Fibroblast of skin of abdomen (primary cell): ENCODE measurements at places on chromosomes 6 and 20.
A peak's percentile ranks its signal among the peaks of the same experiment; 100 is the strongest.

- DNase-seq: peak; percentile 12
These were observed 41.2 kb downstream of the BTBD3 start for GRCh38 chr20:11958855-11959254.

- peak; percentile 71 for DNase-seq
These were observed 38.0 kb upstream of the HIVEP1 start for GRCh38 chr6:11974089-11974488.

GRCh38 chr6:112227411-112227810, 27.0 kb downstream of the LAMA4 start:
- DNase-seq: no peak

GRCh38 chr20:46571418-46571817, 21.0 kb upstream of the OCSTAMP start:
- DNase-seq: no peak

DNA sequence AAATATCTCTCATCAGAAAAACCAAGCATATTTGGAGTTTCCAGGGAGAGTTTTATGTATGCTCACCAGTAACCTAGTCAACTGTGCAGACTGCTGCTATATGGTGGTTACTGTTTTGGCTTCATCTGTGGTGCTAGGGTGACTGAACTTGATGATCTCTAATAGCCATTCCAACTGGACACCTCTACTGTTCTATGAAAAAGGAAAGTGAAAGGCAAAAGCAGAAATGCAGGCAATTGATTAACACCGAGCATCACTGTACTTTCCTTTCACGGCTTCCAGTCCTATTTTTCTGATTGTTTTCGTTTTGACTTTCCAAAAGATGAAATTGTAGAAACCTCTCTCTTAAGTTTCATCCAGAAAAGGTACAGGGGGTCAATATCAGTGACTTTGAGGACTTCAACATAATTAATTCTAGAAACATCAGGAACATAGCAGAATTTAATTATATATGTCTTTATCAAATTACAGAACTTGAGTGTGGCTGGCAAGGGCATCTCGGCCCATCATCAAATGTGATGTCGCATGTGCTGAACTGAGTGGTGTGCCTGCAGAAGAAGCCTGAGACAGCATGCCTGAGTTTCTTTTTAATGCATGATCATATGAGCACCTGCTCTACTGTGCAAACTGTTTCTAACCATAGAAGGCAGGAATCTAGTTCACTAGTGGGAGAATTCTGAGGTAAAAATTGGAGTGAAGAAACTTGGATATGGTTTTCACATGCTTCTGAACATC, 464.3 kb upstream of the FLRT3 start:
- DNase-seq: no peak

DNA sequence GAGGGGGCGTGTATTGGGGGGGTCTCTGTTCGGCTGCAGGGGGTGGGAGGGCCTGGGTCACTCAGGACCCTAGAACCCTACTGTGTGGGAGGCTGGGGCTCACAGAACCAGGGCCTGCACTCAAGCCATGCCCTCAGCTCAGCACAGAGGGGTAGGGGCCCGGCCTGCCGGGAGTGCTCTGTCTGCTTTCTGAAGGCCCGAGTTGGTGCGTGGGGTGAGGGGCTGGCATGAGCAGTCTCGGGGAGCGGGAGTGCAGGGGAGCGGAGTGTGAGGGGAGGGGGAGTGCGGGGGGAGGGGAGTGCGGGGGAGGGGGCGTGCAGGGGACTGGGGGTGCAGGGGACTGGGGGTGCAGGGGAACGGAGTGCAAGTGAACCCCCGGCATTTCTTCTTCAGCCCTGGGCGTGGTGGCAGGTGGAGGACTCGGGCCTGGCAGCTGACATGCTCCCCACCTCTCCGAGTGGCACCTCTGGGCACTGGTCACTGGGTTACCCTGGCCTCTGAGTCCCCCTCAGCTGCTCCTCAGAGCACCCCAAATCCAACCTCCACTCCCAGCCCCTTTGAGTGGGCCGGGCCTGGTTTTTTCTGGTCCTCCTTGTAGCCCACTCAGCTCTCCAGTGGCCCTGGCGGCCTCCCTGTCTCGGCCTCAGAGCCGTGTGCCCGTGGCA, 1.0 kb downstream of the COL20A1 start:
- no peak for DNase-seq

DNA sequence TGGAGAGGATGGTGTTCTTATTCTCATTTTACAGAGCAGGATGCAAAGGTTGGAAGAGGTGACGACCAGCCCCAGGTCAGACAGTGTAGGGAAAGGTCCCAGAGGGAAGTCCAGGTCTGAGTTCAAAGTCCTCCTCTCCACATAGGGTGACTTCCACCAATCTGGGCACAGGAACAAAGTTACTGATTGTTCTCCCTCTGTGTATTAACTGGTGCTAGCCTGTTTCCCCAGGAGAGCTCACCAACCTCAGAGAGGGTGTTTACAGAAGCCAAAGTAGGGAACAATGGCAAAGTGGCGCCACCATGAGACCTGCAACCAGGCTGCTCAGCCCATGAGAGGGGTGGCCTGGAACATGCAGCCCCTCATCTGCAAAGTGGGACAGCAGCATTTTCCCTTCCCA, 16.8 kb upstream of the SIRPB1 start:
- no peak for DNase-seq

- DNase-seq: no peak
These were observed 4.0 kb upstream of the CST1 start for GRCh38 chr20:23754731-23755130.

DNA sequence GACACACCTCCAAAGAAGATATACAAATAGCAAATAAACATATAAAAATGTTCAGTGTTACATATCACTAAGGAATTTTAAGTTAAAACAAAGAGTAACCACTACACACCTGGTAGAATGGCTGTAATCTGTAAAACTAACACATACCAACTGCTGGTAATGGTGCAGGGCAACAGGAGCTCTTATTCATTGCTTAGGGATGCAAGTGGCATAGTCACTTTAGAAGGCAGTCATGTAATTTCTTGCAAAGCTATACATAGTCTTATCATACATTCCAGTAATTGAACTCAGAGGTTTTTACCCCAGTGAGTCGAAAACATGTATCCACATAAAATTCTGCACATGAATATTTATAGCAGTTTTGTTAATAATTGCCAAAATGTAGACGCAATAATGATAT, 906.8 kb upstream of the CITED2 start:
- peak; percentile 22 for DNase-seq

DNA sequence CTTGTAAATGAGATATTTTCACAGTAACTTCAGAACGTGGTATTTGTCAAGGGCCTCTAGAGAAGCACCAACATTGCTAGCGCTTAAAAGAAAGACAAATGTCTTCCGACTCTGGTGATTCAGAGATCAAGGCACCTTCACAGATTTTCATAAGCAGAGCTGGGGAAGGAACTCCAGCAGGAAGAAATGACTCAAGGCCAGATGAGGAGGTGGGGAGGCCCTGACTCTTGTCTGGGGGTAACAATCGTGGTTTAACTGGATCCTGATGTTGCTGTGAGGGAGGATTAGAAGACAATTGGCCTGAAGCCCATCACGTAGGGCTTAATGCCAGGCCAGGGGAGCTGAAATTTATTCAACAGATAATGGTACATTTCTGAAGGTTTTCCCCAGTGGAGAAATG, 122.9 kb upstream of the QKI start:
- peak; percentile 93 for DNase-seq

DNA sequence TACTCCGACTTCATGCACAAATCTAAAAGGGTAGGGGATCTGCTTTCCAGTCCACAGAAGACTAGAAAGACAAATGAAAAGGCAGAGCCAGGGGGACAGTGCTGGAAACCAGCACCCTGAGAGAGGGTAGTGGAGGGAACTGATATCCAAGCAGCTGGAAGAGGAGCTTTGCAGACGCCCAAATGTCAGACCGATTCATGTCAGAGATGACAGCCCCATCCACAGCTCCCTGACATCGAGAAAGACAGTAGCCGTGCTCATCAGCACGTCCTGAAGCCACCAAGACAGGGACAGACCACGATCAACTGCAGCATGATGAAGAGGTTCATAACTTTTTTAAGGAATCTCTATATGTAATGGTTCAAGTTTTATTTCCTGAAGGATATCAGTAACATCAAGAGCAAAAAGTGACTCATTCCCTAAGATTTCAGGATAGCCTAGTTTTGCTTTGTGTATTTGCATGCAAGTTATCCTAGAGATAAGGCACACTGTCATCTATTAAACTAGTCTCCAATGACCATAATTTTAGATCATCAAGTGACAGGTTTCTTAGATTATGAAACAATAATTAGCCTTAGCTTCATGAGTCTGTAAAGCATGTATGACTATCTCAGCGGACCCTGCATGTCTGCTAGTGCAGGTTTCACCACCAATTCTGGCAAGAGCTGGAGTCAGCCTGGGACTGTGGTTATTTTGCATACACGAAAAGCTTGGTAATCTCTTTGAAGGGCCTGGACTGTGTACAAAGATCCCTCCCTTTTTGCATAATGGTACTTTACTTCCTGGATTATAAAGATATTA, 43.0 kb downstream of the PRDM1 start:
- DNase-seq: peak; percentile 92

DNA sequence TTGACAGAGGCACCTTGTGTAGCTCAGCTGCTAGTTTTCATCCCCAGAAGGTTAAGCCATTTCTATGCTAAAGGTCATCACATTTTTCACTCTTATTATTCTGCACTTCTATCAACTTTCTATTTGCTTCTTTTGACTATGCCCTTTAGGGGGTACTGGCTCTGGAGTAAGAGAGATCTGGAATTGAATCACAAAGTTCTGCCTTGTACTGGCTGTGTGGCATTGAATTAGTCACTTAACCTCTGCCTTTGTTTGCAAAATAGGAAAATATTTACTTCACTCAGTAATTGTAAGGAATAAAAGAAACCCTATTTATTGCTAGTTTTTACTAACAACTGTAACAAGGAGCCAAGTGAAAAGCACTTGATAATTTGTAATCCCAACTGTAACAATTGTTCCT, 56.8 kb upstream of the MTRF1L start:
- DNase-seq: no peak
